ENCODE measurements at places on chromosomes 2 and 18.

GRCh38 chr2:174688079-174688478 lies 76.2 kb downstream of the CHRNA1 start:
- peak; percentile 80 for DNase-seq

DNA sequence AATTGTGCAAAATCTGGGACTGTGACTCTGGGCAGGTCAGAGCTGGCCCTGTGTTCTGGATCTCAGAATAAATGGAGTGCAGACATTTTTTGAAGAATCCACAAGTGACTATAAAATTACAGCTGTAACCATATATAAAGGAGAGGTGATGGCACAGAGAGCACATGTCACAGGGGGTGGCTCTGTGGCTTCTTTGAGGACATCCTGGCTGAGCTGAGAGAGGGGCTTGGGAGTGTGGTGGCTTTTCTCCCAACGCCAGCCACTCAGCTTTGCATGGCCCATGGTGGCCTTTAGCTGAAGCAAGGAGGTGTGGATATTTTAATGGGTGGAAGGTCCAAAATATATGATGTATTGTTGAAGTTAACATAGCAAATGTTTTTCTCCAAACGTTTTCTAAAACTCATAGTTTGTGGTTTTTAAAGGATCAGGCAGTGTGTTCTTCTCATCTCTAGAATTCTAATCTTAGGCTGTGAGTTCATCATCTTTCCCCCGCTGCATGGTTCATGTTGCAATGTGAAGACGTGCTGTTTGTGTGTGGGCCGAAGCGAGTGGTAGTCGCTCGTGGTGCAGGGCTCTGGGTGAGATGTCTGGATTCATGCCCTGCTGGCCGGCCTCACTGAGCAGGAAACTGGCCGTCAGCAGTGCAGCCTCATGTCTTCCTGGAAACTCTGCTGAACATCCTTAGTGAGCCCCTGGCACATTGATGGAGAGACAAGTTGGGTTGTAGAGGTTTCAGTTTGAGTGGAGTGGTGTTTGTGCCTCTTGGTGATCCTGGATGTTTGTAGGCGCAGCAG lies 109.9 kb downstream of the ZNF236 start:
- no peak for DNase-seq

DNA sequence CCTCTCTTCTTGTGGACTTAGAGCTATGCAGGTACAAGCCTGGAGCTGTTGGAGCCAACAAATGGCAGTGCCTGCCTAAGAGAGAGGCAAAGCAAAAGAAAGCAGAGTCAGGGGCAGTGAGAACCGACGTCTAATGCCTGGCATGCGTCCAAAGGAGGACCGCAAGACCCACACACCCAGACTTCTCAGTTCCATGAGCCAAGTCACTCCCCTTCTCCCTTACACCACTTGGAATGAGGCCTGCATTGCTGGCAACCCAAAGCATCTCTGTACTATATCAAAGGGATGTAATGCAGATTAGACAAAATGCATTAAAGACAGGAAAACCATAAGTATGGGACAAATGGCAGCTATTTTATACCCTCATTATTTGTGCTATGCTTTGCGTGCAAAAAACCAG lies 49.9 kb upstream of the RNU4ATAC start:
- no peak for DNase-seq

DNA sequence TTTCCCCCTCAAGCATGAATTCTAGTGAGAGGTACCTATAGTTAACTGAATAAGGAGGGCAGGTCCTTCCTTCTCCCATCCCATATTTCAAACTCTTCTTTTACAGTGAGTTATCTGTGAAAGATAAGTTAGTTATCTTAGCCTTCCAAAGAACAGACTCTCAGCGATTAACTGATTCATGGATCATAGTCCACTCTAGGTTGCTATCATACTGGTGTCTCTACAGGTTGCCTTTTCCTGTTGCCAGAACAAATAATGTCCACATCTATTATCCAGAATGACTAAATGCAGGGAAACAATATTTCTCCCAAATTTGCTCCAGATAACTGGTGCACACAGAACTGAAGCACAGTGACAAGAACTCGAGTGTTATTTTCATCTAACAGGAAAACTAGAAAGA lies 68.3 kb downstream of the MEP1B start:
- no peak for DNase-seq

- no peak for DNase-seq
These were observed 213.7 kb downstream of the TRIB2 start for GRCh38 chr2:12930391-12930790.

DNA sequence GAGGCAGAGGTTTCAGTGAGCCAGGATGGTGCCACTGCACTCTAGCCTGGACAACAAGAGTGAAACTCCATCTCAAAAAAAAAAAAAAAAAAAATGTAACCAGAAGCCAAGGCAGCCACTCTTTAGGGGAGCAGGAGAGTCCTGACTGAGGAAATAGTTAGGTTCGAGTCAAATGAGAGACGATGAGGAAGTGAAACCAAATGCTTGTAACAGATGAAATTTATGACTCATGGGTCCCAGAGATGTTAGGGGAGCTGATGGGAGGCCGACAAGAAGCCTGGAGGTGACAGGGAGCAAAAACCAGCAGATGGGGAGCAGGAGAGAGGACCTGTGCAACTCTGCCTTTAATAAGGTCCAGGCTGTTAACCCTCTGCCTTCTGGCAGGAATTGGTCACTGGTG lies 756.1 kb upstream of the DDX18 start:
- DNase-seq, result peak; percentile 52

- DNase-seq, result no peak
These were observed 75.6 kb upstream of the ID2 start for GRCh38 chr2:8606226-8606625.

- DNase-seq, result peak; percentile 66
These were observed 243.6 kb upstream of the EPAS1 start for GRCh38 chr2:46053564-46053963.

GRCh38 chr18:74622072-74622471 lies 24.4 kb downstream of the ZNF407 start:
- DNase-seq, result no peak

DNA sequence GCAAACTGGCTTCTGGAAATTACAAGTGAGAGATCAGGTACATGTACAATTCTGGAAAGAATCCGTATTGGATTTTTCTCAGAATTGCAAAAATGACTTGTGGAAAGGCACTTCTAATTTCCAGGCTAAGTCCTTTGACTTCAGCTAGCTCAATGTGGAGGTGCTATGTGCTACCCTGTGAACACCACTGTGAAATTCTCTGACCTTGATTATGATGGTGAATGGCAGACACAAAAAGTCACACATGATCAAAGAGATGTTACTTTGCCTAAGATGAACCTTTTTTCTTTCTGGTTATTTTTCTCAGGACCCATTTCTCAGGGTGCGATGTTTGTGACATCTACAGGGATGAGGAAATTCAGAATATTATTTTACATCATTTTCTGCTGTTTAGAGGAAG lies 856.6 kb upstream of the VRK2 start:
- DNase-seq, result no peak

DNA sequence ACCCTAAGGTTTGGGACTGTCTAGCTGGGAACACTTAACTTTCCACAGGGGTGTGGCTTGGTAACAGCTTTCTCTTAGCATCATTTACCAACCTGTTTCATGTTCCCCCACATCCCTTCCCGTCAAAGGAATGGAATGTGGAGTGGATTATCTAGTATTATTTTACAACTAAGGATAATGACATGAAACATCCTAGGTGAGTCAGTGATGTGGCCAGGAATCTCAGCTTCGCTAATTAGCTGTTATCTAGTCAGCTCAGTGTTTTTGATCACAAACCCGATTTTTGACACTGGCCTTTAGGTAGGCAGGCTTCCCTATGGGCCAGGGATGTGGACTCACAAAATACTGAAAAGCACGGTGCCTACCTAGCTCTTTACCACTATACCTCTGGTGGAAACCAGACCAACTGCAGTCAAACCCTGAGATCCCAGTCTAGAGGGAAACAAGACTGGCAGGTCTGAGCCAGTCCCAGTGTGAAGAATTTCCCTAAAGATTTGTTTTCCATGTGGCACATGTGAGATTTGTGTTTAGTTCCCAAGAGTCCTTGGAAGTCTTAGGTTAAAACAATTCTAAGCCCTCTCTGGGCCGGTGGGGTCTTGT lies 2.8 kb upstream of the NRP2 start:
- DNase-seq, result no peak

DNA sequence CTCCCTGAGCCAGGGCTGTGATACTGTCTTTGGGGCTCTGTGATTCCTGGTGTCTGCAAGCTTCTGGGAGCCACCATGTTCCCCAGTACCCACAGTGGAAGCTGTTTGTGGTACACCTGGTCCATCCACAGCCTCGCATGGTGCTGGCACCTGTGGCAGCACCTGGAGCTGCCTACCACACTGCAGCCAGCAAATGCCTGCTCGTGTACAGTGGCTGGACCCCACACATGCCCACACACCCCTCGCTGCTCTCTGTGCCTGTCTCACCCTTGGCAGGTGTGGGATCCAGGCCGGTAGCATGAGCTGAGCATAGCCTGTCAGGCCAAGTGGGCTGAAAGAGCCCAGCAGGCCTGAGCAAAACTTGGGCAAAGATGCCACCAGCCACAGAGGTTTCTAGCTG lies 41.8 kb upstream of the CSRNP3 start:
- DNase-seq, result no peak
